Karpas-422 (cell line): ENCODE measurements at places on chromosomes 12 and 14.

DNA sequence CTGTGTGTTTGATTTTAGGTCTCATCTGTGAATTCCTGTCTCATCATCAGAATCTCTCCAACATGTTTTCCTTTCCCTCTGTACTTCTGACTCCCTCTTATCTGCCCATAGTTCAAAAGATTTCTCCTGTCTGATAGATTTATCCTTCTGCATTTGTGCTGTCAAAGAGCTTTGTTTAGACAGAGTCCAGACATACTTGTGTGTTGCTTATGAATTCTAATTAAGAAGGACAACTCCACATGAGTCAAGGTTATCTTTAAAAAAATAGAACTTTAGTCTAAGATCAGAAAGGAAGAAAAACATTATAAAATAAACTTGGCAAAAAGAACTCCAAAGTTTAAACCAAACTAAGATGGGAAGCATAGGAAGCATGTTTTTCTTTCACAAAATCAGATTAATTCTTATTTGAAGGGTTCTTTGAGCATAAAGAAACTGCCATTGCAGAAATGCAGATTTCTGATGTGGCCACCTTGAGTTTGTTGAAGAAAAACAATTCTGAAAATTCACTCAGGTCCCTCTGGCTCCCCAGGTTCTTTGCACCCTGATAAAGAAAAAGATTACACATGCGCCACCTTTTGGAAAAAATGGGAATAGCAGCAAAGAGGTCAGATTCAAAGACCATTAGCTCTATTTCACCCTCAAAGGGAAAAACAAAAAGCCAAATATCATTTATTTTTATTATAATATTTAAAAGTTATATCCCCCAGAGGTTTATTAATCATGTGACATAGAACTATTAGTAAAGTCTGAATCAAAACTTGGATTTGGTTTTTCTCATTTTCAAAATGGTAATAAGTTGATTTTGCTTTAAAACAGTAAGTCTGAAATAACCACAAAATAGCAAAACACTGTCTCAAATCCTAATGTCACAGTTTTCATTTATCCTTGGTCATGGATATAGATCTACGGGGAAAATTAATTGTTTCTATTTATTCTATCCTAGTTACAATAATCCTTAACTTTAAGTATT, 143.7 kb upstream of the DCN start:
- peak; percentile 94 for DNase-seq

DNA sequence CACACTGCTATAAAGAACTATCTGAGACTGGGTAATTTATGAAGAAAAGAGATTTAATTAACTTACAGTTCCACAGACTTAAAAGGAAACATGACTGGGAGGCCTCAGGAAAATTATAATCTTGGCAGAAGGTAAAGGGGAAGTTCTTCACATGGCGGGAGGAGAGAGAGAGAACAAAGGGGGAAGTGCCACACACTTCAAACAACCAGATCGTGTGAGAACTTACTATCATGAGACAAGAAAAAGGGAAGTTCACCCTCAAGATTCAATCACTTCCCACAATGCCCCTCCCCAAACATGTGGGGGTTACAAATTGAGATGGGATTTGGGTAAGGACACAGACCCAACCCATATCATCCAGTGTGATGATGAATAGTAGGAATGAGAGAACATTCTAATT, 366.5 kb downstream of the LRFN5 start:
- DNase-seq = no peak

DNA sequence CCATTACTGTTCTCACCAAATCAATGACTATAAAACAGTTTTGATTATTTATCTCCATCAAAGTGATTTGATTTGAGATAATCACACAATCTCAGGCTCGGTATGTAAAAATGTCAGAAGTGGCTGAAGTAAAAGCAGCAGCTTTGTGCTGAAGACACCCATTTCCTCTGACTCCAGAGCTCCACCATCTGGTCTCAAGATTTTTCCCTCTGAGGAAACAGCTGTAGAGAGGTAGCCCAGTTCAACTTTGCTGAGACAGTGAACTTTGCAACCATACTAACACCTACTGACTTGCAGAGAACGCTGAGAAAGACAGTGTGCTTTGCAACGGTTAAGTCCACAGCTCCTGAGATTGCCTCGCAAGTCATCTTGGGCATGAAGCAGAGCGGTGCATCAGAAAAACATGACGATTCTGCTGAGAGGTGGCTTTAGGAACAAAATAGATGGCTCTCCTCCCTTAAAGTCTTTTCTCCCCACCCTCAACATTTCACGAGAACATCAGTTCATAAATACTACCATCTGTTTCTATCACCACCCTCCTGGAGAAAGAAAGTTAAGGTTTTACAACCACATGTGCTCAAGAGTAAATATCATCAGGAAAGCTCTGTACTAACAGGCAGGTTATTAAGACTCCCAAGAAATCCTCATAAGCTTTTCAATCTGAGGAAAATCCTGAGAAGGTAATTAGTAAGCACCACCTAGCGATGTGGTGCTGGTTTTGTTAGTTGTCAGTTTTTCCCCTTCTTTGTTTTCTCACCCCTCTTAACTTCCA, 34.8 kb downstream of the HIGD1C start:
- DNase-seq = peak; percentile 85

DNA sequence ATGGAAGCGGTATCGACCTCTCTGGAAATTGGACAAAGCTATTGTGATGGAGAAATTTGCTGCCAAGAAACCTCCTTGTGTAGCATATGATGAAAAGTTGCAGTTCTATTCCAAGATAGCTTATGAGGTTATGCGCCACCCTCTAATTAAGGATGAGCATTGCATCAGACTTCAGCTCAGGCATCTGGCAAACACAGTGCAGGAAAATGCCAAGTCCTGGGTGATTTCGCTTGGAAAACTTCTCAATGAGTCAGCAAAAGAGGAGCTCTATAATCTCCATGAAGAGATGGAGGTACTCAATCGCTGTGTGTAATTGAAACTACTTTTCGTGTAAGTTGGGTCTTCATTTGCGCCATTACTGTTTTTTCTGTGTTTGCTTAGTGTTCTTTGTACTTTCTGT, 51.2 kb downstream of the DNAH10 start:
- no peak for DNase-seq

DNA sequence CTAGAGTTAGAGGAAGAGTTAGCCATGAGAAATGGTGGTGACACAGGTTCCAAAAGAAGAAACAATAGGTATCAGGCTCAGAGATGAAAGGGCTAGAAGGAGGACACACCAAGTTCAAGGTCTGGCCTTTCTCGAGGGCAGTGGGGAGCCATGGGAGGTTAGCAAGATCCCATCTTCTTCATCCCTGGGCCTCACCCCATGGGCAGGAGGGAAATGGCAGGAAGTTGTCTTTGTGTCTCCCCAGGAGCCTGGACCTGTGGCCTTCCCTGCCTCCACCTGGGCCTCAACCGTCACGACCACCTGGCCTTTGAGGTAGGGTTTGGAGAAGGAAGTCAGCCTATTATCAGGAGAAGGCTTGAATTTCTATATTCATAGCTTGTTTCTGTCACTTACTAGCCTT, 5.8 kb upstream of the AQP2 start:
- DNase-seq = peak; percentile 57

GRCh38 chr12:53994264-53995001, 5.5 kb upstream of the HOXC9 start:
- DNase-seq = no peak

GRCh38 chr12:56723889-56724700, 1.0 kb downstream of the NACA start:
- no peak for DNase-seq

- no peak for DNase-seq
Measured at GRCh38 chr14:85415015-85415712, 114.8 kb upstream of the FLRT2 start.

GRCh38 chr12:95763809-95764253, 26.7 kb downstream of the NTN4 start:
- DNase-seq = no peak

- no peak for DNase-seq
Measured at GRCh38 chr12:108911915-108912314, 32.0 kb downstream of the DAO start.

DNA sequence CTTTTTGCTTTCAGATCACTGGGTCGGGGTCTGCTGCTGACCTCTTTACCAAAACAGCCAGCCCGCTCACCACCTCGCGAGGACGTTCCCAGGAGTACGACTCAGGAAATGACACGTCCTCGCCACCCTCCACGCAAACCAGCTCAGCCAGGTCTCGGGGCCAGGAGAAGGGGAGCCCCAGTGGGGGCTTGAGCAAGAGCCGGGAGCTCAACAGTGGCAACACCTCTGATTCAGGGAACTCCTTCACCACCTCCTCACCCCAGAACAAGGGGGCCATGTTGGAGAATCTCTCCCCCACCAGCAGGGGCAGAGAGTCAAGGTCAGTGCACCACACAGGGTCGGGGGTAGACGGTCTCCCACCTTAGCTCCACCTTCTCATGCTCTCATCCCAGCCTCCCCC, 33.4 kb upstream of the HSPB8 start:
- no peak for DNase-seq

- DNase-seq = peak; percentile 88
Measured at GRCh38 chr12:116687888-116688287, 50.0 kb downstream of the SPRING1 start.

- DNase-seq = no peak
Measured at GRCh38 chr12:29960122-29960521, 176.4 kb upstream of the TMTC1 start.

GRCh38 chr14:105605464-105606304, 79.3 kb downstream of the TMEM121 start:
- peak; percentile 39 for DNase-seq

DNA sequence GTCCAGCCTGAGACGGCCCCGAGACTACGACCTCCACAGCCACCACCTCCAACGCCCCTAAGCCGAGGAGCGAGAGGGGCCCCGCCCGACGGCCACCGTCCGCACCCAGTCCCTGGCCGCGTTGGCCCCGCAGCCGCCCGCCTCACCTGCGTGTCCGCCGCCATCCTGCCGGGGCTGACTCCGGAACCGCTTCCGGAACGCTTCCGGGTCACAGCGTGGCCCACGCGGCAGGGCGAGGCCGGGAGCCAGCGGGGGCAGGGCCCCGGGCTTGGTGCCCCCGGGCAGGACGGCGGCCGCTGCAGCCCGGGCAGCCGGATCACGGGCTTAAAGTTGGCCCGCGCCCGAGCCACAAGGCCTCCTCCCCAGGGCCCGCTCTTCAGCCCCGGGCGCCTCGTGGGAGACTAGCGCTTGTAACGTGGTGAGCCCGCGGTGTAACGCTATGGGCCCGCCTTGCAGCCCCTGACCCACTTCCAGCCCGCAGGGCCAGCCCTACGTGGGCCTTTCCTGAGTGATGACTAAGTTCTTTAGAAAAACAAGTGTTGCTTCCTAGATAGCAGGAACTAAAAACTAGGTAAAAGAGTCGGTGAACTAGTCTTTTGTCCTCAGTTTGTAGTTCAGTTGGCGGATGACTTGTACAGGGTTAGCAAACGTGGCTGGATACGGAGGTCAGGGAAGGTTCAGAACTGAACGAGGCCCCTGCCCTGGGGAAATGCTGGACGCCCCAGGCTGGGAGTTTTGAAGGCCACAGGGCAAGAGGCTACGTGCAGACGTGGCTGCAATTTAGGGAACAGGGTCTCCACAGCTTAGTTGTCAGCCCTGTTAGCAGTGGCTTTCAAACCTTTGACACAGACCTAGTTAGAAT, at the start of gene GCN1:
Gene GCN1 (minus strand): TSS at position 182 of the 862 bp plus-strand sequence. CDS start 18 bp downstream, at position 164.
- DNase-seq = peak; percentile 94

DNA sequence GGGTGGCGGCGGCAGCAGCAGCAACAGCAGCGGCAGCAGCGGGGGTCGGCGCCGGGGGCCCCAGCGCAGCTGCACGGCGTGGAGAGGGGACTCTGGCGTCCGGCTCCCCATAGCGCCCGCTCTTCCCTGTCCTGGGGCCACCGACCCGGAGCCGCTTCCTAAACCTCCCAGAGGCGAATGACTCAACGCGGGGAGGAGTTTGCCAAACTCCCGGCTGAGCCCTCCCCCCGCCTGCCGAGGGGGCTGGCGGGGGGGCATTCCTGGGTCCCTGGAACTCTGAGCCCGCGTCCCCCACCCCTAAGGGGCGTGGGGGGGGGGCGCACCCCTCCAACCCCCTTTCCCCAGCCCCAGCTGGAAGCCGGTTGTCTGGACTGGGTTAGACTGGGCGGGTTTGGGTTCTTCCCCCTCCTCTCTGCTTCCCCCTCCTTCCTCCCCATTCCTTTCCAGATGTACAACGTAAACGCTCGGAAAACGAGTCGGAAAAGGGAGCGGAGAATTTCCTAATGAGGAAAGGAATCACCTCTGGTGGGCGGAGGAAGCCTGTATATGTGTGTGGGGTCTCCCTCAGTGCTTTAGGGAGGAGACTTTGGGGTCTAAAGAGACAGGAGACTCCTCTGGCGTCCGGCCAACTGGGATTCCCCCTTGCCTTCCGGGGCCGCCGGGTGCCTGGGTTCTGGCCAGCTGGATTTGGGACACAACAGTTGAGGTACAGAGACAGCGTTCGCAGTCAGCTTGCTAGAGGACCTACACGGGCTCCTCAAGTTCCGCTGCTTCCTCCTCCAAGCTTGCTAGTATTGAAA, at the start of gene ITGA5:
Gene ITGA5 (minus strand): TSS at position 179 of the 800 bp plus-strand sequence. CDS start 68 bp downstream, at position 111.
- DNase-seq = no peak

DNA sequence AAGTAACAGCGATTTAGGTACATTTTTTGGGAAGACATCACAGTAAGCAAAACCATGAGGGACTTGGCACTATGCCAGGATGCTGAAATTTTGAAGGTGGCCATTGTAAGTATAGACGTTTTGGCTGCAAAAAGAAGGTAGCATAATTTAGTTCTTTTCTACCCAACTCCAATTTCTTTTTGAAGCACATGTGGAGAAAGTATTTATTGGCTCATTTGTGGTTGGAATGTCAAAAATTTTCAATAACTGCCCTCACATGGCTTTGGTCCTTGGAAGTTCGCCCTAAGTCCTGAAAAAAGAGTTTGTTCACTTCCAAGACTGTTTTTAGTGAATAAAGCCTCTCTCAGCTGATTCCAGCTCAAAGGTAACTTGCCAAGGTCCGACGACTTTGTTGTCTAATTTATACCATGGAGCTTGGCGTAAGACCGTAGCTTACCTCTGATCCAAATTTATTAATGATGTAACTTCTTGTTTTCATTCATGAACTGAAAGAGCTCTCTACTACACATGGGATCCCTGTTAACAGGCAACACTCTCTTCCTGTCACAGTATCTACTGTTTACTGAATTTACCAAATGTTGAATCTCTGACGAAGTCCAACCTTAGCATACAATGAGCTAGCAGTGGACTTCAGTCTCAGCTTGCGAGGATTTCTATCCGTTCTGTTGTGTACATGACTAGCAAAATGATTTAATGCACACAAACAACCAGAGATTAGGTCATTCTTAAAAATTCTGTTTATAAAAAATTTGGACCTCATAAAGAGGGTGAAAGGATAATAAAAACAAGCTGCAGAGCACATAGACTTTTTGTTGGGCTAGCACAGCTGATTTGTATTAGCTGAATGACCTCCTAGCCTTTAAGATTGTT, 49.0 kb downstream of the MSRB3 start:
- DNase-seq = no peak

- DNase-seq = no peak
Measured at GRCh38 chr12:116406529-116406928, 129.0 kb upstream of the MED13L start.

DNA sequence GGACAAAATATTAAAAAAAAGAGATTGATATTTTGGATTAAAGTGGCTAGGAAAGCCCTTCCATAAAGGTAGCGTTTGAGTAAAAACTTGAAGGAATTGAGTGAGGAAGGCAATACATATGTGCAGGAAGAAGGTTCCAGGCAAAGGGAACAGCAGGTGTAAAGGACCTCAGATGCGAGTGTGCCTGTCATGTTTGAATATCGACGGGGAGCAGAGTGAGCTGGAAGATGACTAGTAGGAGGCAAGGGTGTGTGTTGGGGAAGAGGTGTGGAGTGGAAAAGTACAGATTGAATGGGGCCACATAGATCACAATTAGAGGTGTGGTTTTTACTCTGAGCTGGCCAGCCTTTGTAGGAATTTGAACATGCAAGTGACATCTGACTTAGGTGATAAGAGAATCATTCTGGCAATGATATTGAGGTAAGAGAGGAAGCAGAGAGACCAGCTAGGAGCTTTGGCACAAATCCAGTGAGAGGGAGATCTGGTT, 15.0 kb upstream of the FBXO33 start:
- no peak for DNase-seq
